Fibroblast of mammary gland (primary cell): ENCODE measurements at places on chromosomes 2 and 18.

GRCh38 chr2:224206816-224207215 is 167.7 kb upstream of the SERPINE2 start:
- DNase-seq = no peak

DNA sequence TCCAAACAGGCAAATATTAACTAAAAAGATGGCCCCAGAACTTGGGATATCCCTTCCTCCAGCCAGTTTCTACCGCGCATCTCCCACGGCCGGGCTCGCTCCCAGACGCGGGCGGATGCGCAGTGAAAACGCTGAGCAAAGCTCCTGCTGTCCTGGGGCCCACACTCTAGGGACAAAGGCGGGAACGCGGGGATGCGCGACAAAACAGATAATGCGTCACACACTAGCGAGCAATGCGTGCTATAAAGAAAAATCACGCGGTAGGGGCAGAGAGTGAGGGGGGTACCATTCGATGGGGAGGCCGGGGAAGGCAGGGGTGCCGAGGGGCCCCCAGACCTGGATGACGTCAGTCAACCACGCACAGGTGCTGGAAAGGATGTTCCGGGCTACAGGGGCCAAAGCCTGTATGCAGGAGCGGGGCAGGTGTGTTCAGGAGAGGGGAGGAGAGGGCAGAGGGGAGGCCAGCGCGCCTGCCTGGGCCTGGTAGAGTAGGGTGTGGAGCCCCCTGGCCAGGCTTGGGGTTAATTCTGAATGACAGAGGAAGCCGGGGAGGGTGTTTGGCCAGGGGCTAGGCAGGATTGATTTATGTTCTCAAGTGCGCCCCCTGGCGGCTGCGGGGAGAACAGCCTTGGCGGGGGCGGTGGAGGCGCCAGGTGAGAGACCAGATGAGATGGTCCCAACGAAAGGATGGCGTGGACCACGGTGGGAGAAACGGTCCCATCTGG is 14.9 kb upstream of the ITM2C start:
- DNase-seq = peak; percentile 21

GRCh38 chr2:232633413-232634205 is at the start of gene EFHD1:
EFHD1 (plus strand) TSS chr2:232633604; CDS start chr2:232633705, 101 bp downstream.
- peak; percentile 17 for DNase-seq

DNA sequence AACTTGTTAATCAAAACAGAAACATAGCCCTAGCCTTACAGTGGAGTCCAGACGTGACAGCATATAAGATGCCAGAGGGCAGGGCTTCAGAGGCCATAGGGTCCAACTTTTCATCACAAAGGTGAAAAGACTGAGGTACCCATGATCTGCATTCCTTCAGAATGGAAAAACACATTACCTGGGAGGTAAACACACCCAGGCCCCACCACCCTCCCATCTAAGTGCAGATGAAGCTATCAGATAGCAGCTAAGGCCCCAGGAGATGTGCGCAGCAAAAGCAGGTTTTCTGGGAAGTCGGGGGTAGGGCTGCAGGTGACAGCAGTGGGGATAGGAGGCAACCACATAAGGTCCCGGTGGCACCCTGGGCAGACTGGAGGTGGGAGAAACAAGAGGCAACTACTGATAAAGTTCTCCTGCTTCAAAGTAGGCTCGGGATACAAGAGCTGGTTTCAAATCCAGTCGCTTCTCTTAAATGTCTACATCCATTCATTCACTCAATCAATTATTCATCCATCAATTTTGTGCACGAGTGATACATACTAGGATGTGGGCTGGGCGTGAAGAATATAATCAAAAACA is 75.1 kb upstream of the TMEM247 start:
- DNase-seq = no peak

GRCh38 chr2:176763130-176763529 is 449.5 kb upstream of the HNRNPA3 start:
- DNase-seq = no peak

DNA sequence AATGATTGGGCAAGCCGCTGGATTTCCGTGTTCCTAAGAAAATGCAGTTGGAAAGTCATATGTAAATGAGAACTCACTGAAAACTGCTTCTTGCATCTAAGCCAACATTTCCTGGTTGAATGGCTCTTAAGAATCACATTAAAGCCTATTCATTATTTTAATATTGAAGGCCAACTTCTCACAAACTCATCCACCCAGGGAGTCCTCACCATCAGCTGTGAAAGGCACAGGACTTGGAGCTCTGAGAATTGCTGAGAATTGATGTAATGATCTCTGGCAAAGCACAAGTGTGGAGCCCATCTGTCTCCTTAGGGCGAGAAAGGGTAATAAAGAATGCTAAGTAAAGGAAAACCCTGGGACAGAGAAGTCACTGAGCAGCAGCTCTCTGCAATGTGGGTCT is 55.9 kb upstream of the APCDD1 start:
- no peak for DNase-seq

DNA sequence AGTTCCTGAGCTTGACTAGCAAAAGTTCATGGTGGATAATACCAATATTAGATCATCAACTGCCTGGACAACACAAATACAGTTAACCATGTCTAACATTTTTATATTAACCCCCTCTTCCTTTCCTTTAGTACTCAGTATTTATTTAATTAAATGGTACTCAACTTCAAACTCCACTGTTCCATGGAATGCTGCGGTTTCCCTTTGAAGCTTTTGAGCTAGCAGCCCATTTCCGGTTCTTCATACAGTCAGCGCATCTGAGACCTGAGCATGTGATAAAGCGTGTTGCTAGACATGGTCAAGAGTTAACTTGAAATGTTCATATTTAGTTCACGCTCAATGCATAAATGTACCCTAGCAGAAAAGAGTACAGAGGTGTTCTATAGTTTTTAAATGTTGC is 278.4 kb downstream of the ALPK2 start:
- DNase-seq = no peak

GRCh38 chr2:51065276-51065675 is 33.3 kb upstream of the NRXN1 start:
- no peak for DNase-seq

GRCh38 chr2:211688196-211688595 is 850.4 kb downstream of the ERBB4 start:
- no peak for DNase-seq

DNA sequence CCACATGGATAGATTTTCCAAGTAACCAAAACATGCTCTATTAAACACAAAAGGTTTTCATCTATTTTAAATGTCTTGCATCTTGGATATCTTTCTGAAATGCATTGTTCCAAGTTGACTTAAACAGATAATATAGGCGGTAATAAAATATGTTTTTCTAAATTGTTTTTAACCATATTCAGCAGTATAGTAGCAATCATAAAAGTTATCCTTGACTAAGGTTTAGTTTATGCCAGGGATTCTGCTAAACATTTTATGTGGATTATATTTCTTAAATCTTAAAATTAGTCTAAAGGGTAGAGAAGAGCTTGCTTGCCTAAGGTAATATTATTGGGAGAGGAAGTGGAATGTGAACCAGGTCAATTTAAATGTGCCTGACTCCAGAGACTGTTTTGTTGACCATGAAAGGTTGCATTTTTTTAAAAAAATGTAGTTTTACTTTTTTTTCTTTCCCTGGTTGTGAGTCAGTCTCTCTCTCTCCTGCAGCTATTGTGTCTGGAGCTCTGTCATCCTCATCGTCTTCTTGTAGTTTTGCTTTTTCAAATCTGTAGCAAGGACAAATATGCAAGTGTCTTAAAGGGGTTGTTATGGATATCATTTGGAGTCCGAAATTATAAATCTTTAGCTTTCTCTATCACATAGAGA is 309.1 kb upstream of the COL3A1 start:
- DNase-seq = peak; percentile 57

DNA sequence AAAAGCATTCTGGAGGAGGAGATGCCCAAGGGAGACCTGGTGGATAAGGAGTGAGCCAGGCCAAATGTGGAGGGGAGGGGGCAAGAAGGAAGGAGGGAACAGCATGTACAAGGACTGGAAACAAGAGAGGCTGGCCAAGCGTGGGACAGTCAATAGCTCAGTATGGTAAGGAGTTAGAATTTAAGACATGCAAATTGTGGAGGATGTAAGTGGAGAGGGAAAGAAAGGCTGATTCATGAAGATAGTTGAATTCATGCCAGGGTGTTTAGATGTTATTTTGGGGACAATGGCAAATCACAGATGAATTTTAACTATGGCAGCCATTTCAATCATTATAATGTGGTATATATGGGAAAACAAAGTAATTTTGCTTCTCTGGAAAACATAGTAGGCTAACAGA is 462.3 kb downstream of the MEIS1 start:
- peak; percentile 72 for DNase-seq

DNA sequence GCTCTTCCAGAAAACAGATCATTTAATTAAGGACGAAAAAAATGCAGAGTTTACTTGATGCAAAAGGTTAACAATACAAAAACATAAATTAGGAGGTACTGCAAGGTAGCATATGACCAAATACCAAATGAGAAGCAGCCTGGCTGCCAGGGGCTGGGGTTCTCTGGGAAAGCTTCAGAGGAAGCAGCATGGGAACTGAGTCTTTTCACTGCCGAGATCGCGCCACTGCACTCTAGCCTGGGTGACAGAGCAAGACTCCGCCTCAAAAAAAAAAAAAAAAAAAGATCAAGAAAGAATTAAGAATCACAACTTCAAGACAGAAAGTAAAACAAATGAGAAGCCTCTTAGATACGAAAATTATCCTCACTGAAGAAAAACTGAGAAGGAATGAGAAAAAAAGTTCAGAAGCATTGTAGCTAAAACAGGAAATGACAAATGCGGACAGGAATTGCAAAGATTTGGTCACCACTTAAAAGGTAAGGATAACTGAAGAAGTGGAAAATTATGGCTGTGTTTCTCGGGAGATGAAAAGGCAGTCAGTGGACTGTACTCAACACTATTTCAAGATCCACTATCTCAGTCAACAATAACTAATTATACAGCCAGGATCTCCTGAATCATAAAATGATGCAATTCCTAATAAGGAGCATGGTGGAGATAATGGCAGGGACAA is 4.3 kb downstream of the SEPTIN10 start:
- DNase-seq = peak; percentile 47

DNA sequence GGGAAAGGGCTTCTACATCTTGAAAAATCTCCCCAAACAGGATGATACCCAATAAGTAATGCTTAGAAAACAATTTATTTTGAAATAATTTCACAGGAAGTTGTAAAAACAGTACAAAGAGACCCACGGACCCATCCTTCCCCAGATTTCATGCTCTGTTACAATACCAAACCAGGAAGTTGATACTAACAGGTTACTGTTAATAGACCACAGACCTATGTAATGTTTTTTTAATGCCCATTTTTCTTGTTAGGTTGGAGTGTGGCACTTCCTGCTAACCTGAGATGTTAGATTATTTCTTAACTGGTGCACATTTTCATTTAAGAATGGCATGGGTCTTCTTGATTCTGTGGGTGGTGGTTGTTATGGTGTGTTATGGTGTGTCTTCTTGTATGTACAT is 21.4 kb upstream of the MGAT5 start:
- DNase-seq = no peak

DNA sequence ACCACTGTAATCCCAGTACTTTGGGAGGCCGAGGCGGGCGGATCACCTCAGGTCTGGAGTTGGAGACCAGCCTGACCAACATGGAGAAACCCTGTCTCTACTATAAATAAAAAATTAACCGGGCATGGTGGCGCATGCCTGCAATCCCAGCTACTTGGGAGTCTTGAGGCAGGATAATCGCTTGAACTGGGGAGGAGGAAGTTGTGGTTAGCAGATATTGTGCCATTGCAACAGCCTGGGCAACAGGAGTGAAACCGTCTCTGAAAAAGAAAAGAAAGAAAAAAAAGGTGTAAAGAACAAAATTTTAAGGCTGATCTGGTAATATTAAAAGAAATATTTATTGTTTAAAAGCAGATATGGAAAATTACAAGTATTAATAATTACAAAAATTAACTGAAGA is 29.7 kb downstream of the ZNF804A start:
- DNase-seq = no peak

DNA sequence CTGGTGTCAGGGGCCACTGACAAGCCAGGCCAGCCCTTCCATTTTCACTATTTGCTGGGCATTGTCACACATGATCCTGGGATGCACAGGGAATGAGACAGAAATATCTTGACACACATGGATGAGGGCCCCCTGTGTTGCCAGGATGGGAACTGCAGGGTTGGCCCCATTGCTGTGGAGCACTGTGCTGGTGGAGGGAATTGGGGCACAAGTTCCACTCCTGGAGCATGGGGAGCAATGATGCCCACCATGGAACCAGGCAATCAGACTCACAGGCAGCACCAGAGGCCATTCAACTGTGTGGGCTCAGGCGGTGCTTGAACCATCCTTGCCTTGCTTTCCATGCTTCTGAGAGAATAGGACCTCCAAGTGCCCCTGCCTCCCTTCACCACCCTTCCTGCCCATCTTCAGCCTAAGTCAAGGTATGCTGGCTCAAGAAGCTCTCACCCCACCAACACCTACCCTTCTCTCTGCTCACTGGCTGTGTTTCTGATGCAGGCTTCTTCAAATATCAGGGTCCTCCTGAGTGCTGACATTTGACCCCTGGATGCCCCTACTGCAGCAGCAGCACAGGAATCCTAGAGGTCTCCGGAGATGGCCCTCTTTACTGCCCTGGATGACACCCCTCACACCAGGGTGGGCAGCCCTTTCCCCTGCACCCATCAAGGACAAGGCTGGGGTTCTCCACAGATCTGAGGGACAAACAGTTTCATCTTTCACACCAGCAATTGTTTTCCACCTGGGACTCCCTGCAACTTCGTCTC is 11.0 kb downstream of the ADRA2B start:
- no peak for DNase-seq
